ENCODE measurements at places on chromosomes 4 and X.

- no peak for DNase-seq
Observed at GRCh38 chrX:80807606-80807991, 2.1 kb downstream of the BRWD3 start.

DNA sequence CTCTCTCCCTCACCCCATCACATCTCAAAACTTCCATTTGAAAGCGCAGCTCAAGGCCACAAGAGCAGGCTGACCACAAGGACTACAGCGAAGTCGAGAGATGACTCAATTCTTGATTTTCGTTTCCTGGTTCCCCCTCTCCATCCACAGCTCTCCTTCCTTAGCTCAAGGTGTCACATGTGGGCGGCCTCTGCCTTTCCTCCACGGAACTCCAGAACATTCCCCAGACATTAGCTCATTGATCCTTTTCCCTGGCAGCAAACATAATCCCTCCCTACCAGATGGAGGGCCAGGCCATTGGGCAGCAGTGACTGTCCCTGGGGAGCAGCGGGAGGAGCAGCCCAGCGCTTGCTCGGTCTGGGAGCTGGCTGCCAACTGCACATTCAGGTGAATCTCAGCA is 56.3 kb downstream of the CCDC149 start:
- DNase-seq = no peak

GRCh38 chr4:111502626-111503025 is 642.6 kb upstream of the FAM241A start:
- DNase-seq = no peak

GRCh38 chr4:79856196-79856595 is 216.8 kb downstream of the ANTXR2 start:
- no peak for DNase-seq

- no peak for DNase-seq
Observed at GRCh38 chrX:14942341-14942740, 69.1 kb downstream of the MOSPD2 start.

Data from HuH-7 (cell line).